ENCODE measurements at places on chromosomes 7 and 10.

GRCh38 chr7:50908628-50909290 lies 126.1 kb upstream of the GRB10 start:
- DNase-seq: no peak

GRCh38 chr7:131413711-131414110 lies 86.0 kb downstream of the MKLN1 start:
- DNase-seq: no peak

DNA sequence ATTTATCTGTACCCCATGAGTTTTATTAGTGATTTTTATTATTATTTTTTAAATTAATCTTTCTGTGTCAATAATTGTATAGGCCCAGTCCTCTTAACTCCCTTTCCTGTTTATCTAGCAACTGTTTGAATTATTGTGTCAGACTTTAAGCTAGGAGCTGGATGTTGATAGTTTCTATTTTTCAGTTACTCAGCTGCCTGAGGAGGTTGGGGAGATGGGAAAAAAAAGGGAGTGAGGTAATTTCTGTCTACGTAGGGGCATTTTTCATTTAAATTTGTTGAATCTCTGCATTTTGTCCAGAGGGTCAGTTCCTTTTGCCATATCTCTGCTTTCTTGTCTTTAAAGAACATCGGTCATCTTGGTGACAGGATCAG lies 5.0 kb upstream of the ZNF518A start:
- DNase-seq: no peak

GRCh38 chr10:123878666-123879303 lies 12.8 kb downstream of the CPXM2 start:
- DNase-seq: no peak

DNA sequence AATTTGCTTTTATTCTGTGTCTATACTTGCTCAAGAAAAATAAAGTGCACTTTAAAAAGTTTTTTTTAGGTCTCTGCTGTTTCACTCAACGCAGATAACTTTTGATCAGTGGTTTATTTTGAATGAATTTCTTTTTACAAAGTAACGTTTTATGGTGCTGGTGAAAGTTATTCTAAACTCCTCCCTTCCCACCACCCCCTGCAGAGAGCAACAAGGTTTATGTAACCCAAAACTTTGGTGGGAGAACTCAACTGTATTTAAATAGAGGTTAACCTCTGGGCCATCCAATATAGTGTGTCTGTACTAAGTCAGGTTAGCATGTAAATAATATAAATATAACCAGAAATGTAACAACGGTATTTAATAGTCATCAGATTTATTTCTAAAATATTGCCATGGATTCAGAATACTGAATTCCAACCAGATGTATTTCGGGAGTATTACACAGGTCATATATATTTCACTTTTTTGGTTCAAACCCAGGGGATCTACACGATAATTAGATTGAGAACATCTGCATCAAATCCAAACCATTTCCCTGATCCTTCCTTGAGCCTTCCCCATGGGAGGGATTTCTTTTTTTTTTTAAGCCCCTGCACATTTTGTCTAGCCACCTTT lies 3.9 kb upstream of the CUX1 start:
- no peak for DNase-seq

DNA sequence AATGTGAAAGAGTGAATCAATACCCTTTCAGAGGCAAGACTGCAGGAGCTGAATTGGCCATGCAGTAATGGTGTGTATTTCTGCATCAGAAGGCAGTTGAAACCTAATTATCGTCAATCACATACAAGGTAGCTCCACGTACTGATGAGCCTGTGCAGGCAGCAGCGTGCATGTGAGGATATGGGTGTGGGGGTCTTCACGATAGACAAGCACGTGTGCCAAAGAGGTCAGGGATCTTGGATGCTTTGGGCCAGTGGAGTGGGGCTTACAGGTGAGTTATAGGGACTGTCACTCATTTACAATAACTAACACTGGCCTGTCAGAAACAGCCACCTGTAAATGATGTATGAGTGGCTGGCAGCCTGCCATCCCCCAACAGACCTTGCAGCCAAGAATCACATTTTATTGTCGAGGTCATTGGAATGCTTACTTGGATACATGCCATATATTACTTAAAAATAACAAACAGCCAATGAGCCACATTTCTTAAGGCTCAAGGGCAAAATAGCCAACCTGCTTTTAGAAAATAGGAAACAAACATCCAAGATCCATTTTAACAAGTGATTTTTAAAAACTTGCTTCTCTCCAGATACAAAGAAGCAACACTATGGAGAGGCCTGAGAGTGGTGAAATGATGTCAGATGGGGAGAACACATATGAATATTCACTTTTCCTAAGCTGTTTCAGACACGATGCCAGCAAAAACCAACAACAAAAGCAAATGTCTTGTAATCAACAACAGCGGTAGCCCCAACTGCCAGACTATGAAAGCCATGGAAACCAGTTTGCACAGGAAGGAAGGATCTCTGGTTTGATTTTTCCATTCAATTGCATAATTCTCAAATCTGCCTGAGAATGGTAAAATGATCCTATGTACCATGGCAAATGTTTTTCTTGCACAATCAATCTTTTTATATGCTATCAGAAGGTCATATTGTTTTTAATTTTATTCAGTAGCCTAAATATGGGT lies 210.7 kb downstream of the SKAP2 start:
- no peak for DNase-seq

DNA sequence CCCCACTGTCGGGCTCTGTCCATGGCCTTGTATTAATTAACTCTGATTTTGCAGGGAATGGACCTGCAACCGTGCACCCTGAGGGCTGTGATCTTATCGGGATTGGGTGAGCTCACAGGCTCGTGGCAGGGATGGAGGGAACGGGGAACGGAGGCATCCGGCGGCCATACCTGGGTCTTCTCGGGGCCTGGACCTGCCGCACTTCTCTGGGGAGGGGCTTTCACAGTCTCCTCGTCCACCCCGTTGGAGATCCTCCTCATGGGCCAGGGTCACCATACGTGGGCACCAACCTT lies 57.5 kb upstream of the SHH start:
- no peak for DNase-seq

- DNase-seq: no peak
Observed at GRCh38 chr7:12923971-12924370, 236.5 kb downstream of the ARL4A start.

DNA sequence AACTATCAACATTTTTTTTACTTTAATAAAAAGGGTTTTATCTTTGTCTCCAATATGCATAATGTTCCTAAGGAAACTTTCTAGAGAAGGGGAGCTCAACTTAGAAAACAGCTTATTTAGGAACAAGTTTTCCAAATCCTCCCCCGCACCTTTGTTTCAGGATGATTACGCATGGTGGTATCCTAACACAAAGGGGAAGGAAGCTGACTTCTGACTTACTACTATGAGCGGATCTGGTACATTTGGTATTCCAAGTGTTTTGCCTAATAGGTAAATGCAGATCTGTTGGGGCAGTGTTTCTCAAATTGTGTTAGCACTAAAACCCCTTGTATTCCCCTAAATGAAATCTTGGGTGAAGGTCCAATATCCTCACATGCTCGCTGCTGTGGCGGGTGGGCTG lies 229.3 kb upstream of the KLF14 start:
- DNase-seq: no peak

- DNase-seq: no peak
Observed at GRCh38 chr7:79854621-79855020, 280.0 kb upstream of the GNAI1 start.

DNA sequence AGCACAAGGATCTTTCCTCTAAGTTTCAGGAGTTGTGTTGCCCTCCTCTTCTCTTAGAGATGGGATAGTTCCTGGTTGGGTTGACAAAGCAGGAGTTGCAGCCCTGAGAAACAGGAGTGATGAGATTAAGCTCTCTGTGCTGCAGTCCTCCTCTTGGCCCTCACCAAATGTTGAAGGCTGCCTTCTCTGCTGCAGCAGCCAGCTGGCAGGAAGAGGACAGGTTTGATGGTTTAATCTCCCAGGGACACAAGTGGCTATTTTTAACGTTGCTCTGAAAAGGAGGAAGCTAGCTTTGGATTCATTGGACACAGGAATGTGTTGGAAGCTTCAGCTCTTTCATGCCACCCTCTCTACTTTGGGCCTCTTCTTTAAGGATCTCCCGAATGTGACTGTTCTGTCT lies 9.4 kb downstream of the STRIP2 start:
- no peak for DNase-seq

DNA sequence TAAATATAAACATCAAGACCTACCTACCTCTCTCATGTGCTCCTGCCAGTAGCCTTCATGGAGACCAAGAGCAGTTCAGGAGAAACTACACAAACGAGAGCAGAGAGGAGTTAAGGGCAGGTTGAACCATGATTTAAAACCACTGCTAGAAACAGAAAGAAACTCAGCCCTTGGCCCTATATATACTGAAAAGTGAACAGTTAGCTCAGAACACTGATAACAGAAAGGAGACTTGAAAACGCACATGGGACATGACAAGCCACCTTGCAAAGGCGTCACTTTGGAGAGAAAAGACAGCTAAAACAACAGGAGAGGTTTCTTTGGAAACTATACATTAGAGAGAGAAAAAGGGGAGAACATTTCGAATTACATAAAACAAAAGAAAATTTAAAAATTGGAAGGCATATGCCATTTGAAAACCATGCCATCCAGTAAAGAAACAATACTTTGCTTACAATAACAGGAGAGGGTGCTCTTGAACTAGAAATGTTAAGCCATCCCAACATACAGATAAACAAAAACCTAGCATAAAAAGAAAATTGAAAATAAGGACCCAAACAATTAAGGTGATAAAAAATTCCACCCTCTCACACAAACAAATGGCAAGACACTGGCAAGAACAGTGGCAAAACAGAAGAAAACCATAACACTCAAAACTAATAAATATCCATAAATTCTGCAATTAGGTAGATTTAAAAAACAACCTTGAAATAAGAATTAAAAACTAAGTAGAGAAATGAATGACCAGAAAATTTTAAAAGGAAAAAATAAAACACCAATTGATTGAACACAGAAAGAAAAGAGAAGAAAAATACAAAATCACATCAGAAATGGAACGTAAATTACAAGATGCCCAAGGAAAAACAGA lies 232.7 kb downstream of the IMMP2L start:
- DNase-seq: no peak

GRCh38 chr7:10222976-10223375 lies 750.7 kb upstream of the PHF14 start:
- DNase-seq: no peak

DNA sequence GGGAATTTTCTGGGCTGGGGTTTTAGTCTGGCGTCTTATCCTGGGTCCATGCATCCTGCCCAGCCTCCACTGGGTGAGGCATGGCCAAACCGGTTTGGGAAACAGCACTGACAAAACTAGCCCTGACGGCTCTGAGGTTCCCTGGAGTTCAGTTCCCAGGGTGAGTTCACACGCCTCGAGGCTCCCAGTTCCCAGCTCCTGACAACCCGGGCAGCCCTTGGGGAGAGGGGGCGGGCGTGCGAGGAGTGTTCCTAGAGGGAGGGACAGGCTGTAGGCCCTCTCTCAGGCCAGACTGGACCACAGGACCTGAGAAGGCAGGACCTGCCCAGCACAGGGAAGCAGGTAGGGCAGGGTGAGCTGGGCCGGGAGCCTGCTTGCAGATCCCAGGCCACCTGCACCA lies 82.3 kb upstream of the PPIF start:
- no peak for DNase-seq

GRCh38 chr10:78849115-78849514 lies 219.7 kb upstream of the ZMIZ1 start:
- no peak for DNase-seq

DNA sequence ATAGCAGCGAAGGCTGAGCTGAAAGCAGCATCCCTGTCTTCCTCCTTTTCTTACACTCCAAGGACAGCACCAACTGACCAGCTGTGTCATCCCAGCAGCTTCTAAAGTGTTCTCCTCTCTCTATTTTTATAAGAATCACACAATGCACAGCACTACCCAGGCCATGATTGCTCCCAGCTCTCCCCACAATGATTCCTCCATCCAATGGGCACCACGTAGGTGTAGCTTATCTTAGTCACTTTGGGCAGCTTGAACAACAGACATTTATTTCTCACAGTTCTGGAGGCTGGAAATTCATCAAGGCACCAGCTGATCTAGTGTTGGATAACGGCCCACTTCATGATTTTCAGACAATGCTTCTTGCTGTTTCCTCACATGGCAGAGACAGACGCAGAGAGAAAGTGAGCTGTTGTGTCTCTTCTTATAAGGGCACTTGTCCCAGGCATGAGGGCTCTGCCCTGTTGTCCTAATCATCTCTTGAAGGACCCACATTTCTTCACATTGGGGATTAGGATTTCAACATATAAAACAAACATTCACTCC lies 92.0 kb upstream of the CDC14C start:
- DNase-seq: no peak

DNA sequence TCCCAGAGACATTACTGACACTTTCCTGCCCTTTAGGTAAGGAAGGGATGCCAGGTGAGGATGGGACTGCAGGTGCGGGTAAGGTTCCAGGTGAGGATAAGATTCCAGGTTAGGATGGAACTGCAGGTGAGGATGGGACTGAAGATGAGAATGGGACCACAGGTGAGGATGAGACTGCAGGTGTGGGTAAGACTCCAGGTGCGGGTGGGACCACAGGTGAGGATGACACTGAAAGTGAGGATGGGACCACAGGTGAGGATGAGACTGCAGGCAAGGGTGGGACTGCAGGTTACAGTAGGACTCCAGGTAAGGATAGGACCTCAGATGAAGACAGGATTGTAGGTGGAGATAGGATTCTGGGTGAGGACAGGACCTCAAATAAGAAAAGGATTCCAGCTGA lies 322.3 kb downstream of the WDR37 start:
- DNase-seq: no peak

DNA sequence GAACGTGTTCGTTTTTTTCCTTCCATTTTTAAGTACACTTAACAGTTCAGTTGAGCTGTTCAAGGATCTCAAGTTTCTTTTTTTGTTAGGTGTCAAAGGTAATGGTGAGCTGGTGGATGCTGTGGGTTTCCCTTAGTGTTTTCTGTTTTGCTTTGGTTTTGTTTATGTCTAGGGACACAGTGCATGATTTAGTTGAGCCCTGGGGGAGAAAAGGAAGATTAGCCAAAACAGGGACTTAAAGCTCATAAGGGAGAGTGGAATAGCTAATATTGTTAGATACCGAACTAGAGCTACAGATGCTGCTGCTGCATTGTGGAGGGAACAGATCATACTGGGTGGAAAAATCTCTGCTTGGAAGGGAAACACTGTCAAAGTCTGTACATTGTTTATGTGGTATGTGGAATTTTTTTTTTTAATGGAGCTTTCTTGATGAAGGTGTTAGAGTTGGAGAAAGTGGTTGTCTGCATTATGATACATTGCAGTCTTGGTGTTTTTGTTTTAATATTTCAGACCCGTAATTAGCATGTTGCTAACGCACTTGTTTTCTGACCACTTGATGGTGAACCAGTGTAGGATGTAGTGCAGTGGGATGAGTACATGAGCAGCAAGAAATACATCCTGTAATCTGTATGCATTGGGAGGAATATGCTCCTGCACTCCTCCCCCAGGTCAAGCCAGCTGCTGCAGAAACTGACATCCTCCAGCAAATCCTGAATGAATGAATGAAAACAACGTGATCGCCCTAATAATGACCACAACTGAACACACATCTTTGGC lies 2.1 kb downstream of the GLCCI1 start:
- DNase-seq: no peak

DNA sequence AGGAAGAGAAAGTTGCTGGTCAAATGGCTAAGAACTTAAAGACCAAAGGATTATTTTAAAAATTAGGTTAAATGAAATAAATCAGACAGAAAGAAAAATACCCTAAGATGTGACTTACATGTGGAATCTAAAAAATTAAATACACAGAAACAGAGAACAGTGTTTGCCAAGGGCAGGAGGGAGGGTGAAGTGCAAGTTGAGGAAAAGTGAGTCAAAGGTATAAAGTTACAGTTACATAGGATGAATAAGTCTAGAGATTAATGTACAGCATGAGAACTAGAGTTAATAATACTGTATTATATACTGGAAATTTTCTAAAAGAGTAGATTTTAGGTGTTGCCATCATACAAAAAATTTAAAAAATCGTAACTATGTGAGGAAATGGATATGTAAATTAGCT lies 146.3 kb downstream of the MDFIC start:
- DNase-seq: no peak

All from naive thymus-derived CD8-positive, alpha-beta T cell (primary cell).